ENCODE measurements at places on chromosomes 3 and 15.

DNA sequence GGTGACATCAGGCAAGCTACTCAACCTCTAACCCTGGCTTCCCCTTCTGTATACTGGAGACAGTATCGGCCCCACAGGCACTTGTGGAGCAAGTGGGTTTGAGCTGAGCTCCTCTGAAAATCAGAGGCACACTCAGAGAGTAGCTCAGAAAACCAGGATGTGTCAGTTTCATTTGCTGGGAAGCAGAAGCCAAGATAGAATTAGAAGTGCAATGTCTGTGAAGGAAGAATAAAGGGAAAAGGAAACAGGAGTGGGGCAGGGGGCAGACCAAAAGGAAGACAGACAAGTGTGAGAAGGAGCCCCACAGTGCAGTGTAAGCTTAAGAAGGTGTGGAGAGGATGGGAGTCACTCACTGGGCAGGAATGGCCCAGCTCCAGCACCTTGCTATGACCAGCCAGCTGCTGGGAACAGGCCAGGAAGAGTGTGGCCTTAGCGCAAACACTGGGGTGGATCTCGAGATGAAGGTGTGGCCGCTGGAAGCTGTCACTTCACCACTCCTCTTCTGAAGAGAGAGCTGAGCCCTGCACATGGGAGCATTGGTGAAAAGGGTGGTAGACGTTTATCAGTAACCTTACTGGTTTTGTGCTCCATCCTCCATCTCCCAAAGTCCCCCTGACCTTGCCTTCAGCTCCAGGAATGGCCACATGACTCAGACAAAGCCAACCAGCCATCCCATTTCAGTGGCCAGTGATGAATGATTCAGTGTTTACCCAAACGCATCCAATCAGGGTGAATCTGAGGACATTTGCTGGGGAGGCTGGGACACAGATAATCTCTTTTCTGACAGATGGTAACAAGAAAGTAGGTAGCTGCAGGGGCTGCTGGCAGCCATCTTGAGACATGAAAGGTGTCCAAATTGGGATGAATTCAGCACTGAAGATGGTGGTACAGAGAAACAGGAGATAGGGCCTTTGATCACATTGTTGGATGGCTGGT is 108.4 kb downstream of the SHQ1 start:
- no peak for DNase-seq

DNA sequence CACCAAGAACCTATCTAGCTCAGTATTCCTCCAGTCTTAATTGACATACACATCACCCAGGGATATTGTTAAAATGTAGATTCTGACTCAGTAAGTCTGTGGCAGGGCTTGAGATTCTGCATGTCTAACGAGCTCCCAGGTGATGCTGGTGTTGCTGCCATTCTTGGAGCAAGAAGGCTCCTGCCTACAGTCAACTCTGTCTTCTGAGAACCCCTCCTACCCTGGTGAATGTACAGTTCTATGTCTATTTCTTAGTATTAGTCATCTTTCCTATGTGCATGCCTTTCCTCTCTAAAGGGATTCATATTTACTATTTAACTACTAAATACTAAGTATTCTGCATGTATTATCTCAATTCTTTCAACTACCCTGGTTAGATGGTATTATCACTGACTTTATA is 268.7 kb downstream of the EDEM1 start:
- DNase-seq: no peak

GRCh38 chr3:105598042-105598796 is 231.5 kb downstream of the ALCAM start:
- no peak for DNase-seq

DNA sequence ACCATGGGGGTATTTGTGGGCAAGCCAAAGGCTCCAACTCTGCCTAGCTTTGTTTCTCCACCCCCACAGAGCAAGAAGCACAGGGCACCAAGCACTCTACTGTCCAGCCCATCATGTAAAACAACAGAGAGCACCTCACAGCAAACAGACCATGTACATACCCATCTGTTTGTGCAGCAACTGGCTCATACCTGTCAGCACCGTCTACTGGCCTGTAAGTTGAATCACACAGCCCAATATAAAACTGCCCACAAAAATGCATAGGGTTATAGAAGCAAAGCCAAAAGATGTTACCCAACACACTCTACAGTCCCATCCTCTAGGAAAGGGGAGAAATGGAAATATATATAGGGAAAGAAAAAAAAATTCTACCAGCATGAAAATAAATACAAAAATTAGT is 139.7 kb upstream of the CPNE4 start:
- DNase-seq: no peak

DNA sequence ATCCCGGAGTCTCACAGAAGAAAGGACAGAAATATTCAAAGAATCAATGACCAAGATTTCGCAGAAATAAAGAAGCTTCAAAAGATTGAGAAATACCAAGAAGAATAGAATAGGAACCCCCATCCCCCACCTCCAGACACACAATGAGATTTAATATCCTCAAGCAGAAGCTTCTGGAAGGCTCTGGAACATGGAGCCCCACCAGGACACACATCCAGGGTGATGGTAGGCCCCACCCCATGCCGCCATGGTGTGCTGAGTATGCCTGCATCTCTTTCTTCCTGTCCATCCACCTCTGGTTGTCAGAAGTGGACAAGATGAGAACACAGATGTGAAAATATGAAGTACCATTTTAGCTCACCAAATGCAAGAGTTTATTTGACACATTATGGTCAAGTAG is 19.3 kb downstream of the PRR23E start:
- no peak for DNase-seq

DNA sequence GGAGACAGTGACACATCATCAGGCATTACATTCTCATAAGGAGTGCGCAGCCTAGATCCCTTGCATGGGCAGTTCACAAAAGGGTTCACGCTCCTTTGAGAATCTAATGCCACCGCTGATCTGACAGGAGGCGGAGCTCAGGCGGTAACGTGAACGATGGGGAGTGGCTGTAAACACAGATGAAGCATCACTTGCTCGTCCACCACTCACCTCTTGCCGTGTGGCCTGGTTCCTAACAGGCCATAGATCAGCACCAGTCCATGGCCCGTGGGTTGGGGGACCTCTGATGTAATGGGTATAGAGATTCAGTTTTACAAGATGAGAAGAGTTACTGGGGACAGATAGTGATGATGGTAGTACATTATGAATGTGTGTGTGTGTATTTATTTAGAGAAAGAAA is 63.0 kb downstream of the FRMD5 start:
- no peak for DNase-seq
